Activated CD4-positive, alpha-beta T cell treated with anti-CD3 and anti-CD28 coated beads, Interleukin-2, amount 50 U/mL, for 4 hours (primary cell): ENCODE measurements at places on chromosomes 6 and 20.

DNA sequence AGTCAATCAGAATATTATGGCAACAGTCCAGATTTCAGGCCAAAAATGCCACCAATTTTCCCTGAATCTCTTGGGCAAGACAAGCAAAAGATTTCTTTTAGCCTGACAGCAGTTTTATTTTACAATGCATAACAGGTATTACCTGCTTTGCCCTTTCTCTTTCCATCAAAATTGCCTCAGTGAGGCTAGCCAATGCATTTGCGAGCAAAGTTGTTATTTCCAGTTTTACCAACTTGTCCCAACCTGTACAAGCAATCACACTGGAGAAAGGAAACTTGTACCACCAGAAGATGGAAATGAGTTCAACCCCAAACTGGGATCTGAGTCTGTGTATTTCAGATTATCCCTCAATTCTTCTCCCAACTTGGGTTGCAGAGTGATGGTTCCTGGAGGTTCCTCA is 279.9 kb upstream of the CDYL start:
- no peak for DNase-seq

DNA sequence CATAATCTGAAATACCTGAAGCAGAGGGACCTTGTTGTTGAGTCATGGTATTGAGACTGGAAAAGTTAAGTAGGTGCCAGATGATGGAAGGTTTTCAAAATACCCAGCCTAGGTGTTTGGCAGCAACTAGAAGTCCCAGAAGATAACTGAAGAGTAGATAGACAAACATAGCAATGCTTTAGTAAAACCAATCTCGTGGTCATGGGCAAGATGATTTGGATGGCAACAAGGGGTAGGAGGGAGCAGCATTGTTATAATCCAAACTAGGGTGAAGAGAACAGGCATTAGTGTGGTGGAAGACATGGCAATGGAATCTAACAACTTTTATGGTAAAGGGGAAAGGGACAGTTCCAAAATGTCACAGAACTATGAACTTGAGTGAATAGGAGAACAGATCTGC is 2.3 kb downstream of the FILIP1 start:
- DNase-seq = no peak

- DNase-seq = no peak
Measured at GRCh38 chr6:166307082-166308032, 835 bp downstream of the PRR18 start.

DNA sequence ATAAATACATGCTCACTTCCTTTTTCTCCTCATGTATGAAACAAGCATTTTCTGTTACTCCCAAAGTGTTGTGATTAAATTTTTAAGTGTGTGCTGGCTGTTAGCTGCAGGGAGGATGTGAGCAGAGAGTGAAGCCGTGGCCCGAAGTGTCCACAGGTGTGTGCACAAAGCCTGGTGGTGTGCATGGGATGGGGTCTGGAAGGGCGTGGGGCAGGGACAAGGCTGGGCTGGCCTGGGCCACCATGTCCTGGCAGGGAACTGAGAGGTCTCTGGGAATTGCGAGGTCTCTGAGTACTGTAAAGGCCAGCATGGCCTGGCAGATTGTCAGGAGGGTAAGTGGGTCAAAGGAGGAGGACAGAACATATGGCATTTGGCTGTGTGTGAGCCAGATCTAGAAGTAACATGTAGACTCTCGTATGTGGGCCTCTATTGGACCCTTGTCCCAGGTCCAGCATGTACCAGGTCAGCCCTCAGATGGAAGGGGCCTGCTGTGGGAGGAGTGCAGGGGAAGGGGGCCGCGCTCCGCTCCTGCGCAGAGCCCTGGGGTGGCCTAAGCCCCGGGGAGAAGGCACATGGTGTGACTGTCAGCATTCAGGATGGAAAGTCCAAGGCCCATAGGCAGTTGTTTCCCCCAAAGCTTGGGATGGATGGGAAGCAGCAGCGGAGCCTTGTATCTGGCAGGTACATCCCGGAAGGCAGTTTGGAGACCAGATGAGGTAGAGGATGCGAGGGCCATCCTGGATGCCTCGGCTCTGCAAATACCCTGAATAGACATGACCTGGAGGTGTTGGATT is 45.1 kb upstream of the PHACTR3 start:
- no peak for DNase-seq

DNA sequence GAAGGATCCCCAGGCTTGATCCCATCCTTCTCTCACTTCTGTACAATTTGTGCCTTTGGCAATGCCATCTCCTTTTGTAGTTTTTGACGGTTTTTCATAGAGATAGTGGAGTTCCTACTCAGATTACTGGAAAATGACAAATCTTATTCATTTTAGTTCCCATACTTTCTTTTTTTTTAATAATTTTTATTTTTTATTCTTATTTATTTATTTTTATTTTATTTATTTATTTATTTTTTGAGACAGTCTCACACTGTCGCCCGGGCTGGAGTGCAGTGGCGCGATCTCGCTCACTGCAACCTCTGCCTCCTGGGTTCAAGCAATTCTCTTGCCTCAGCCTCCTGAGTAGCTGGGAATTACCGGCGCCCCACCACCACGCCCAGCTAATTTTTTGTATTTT is 4.3 kb upstream of the GABBR1 start:
- DNase-seq = no peak

DNA sequence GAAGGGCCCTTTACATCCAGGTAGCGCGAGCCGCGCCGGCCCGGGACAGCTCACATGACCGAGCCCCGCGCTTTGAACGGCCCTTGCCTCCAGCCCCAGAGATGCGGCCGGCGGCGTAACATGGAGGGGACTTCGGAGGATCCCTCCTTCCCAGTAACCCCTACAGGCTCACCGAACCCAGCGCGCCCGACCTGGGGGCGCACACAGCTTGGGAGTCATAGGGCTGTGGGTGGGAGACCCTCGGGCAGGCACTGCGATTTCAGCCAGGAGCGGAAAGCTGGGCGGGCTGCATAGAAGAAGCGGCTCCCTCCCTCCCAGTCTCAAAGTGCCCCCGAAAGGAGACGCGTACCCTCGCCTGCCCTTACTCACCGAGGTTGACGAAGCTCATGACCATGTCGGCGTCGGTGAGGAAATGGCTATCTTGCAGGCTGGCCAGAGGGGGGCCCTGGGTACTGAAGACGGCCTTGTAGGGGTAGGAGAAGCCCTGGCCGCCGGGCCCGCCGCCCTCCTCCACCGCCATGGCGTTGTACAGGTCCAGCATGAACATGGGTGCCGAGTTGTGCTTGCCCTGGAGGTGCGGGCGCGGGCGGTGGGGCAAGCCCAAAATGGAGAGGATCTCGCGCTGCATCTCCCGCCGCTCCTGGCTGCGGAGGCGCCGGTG is 975 bp downstream of the BMP7 start:
- no peak for DNase-seq

DNA sequence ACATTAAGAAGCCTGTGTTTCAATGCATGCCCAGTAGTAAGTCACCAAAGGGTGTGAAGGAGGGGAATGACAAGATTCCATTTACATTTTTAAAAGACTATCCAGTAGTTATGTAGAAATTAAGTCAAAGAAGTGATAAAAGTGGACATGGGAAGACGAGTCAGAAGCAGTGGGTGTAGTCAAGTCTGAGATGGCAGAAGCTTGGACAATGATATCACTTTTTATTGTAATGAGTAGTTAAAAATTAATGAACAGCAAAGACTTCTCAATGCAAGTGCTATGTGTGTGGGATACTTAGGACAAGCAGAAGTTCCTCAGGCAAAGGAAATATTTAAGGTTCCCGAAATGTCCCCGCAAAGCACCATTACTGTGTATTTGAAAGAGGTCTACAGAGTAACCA is 156.0 kb downstream of the DST start:
- DNase-seq = no peak

DNA sequence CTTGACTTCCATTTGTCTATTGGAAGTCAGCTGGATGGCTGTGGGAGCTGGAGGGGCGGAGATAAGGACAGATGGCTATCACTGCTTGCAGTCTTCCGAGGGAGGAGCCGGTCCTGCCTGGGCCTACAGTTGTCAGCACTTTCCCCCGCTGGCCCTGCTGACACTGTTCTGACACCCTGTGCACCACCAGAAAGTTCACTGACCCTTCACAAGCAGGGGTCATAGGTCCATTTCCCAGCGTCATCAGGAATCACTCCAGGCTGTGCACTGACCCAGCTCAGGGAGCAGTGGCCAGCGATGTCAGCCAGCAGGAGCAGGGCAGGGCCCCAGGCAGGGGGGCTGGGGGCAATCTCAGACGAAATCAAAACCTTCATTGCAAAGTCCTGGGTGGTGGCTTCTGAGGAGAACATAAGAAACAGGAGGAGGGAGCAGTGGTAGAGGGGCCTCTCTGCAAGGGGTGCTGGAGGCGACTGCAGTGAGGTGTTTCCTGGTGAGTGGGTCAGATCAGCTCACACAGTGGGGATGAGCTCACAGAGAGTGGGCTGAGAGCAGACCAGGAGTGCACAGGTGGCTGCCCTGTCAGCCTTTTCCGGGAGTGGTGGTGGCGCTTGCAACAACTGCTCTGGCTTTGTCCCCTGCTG is 26.5 kb upstream of the PLEKHG1 start:
- DNase-seq = no peak

DNA sequence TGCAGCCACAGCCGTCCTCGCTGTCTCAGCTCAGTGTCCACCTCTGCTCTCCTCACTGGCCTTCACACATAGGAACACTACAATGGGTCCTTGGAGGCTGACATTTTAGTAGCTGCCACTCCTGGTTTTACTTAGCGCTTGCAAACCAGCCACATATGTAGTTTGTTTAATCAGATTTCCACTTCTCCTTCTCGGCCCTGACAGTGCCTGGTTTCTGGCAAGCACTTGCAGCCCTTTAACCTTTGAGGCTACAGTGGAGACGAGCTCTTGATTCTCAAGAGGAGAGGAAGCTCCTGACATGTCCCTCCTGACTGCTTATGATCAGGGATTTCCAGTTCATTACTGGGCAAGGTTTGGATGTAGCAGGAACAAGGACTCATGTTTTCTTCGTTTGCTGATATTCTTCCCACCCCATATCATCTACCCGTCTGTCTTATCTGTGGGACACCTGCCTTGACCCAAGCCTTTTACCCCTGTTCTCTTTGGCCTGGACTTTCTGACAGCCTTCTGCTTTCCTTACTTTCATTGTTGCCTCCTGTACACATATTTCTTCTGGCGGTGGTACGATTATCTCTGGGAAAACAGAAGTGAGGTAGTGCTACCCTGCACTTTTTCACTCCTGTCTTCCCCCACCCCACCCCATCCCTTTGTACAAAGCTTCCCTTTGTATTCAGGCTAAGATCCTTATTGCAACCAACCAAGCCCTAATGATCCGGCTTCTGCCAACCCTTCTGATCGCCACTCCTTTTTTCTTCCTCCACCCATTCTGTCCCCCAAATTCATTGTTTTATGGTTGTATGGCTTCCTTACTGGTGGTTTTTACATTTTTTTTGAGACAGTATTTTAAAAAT is 31.2 kb downstream of the CEP43 start:
- no peak for DNase-seq
